ENCODE measurements at places on chromosomes 16 and 17.

DNA sequence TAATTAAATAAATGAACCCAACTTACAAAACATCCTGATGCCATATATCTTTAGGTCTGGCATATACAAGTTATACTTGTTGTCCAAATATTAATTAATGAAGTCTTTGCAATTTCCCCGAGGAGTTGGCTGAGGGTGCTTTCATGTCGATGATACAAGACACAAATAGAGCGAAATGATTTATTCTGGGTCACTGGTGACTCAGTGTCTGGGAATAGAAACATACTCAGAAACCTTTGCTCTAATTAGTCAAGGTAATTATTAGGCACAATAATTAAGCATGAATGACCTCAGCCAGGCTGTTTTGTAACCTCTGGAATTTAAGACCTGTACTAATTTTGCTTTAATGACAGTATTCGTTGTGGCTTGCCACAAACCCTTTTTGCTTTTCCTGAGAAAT, 37.0 kb upstream of the HAPSTR1 start:
- no peak for DNase-seq

DNA sequence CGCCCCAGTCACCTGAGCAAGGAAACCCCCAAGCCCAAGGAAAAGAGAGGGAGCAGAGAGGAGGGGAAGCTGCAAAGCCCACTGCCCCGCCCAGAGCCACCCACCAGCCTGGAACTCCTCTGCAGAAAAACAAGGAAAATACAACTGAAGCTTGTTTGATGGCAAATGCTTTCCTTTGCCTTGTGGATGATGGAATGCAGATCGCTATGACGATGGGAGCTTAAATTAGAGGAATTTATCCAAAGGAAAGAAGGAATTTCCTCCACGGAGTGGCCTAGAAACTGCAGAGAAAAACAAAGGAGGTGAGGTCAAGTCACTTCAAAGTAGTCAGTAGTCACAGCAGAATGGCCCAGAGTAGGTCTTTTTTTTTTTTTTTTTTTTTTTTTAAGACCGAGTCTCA, 31.5 kb upstream of the ASGR2 start:
- DNase-seq, result no peak

GRCh38 chr17:74712301-74712700, 422 bp downstream of the CD300LF start:
- DNase-seq, result no peak

DNA sequence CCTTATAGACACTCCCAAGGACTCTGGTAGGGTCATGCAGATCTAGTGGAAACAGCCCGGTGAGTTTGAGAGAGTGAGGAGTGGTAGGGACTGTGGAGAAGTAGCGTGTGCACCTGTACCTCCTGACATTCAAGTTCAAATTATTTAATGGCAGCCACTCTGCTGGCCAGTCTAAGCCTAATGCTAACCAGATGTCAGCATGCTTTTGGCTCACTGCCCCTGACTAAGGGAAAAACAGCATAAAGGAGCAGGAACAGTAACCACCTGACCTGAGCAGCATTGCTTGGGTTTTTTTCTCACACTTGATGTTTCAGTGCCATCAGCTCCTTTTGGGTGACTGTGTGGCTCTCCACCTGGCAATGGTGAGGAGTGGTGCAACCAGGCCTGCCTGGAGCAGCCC, 23.8 kb upstream of the SLC12A3 start:
- DNase-seq, result no peak

GRCh38 chr17:28443901-28444638, 29.4 kb upstream of the SLC13A2 start:
- no peak for DNase-seq

DNA sequence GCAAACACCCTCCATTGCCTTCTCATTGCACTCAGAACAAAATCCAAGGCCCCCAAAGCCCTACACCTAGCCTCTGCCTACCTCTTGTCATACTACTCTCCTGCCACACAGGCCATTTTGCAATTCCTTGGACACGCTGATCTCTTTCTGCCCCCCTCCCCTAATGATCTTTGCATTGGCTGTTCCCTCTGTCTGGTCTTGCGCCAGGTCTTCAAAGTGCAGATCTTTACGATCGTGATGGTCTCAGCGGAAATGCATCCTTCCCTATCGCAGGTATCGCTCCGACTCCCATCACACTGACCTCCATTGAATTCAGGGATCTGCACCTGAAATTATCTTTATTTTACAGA, 777 bp upstream of the MOSMO start:
- no peak for DNase-seq

DNA sequence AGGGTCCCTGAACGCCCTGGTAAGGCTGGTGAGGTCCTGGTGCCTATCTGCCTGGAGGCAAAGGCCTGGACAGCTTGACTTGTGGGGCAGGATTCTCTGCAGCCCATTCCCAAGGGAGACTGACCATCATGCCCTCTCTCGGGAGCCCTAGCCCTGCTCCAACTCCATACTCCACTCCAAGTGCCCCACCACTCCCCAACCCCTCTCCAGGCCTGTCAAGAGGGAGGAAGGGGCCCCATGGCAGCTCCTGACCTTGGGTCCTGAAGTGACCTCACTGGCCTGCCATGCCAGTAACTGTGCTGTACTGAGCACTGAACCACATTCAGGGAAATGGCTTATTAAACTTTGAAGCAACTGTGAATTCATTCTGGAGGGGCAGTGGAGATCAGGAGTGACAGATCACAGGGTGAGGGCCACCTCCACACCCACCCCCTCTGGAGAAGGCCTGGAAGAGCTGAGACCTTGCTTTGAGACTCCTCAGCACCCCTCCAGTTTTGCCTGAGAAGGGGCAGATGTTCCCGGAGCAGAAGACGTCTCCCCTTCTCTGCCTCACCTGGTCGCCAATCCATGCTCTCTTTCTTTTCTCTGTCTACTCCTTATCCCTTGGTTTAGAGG, 23.5 kb upstream of the BEAN1 start:
- DNase-seq, result no peak

- DNase-seq, result no peak
Observed at GRCh38 chr17:50354198-50354597, 8.3 kb downstream of the XYLT2 start.

DNA sequence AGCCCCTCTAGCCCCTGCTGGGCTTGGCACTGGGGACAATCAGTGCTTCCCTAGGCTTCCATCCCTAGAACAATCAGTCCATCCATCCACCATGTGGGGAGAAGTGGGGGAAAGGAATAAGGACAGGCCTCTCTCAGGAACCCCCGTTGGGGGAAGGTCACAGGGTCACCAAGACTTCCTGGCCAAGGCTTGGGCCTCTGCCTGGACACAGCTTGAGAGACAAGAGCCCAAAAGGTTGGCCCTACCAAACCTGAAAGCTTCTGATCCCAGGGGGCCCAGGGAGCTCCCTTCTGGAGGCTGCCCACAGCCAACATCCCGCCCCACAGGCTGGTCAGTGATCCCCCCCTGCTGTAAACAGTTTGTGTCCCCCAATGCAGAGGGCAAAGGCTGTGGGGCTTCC, 16.2 kb upstream of the MTMR4 start:
- DNase-seq, result no peak

- DNase-seq, result no peak
Observed at GRCh38 chr16:3501783-3502400, 1.1 kb downstream of the CLUAP1 start.

DNA sequence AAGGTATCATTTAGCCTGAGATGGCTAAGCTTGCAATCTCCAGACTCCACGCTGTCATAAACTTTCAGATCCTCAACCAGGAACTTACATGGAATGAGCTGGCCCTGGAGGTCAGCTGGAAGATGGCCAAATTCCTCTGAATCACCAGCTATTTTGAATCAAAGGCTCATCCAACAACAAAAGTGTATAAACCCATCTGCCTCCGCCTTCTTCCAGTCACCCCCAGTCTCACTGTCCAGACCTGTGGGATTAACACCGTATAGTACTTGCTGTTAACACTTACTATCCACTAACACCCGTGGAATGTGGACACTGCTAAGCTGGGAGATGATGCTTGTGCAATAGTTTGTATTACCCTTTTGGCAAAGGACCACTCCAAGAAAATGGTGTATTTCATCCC, 1.9 kb upstream of the LCMT1 start:
- no peak for DNase-seq

- no peak for DNase-seq
Observed at GRCh38 chr17:5370411-5370810, 49.1 kb downstream of the NUP88 start.

DNA sequence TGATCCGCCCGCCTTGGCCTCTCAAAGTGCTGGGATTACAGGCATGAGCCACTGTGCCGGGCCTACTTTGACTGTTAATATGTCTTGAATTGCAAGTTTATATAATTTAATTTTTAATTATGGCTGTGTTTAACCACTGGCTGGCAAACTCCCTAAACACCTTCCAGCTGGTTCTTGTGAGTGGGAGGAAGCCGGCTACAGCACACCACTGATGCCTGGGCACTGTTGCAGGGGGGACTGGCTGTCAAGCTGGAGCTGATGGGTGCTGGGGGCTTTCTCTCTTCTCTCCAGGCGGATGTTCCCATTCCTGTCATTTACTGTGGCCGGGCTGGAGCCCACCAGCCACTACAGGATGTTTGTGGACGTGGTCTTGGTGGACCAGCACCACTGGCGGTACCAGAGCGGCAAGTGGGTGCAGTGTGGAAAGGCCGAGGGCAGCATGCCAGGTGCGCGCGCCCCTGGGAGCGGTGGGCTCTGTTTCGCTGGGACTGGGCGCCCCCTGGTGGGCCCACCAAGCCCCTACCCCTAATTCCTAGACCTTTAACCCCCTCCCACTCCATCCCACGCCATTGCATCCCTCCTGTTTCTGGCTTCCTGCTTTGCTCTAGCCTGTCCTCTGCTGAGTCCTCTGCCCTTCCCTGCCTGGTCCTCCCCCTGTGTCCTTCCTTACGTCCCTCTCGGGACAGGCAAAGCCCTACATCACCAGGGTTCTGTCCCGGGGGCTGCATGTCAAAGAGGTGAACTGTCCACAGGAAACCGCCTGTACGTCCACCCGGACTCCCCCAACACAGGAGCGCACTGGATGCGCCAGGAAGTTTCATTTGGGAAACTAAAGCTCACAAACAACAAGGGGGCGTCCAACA, 9.5 kb downstream of the TBX21 start:
- peak; percentile 39 for DNase-seq

GRCh38 chr16:62034231-62035114, 1.8 kb downstream of the CDH8 start:
- no peak for DNase-seq

- no peak for DNase-seq
Observed at GRCh38 chr17:50689251-50689650, 18.5 kb downstream of the ANKRD40 start.

- no peak for DNase-seq
Observed at GRCh38 chr16:2386990-2387389, 42.3 kb upstream of the CCNF start.

DNA sequence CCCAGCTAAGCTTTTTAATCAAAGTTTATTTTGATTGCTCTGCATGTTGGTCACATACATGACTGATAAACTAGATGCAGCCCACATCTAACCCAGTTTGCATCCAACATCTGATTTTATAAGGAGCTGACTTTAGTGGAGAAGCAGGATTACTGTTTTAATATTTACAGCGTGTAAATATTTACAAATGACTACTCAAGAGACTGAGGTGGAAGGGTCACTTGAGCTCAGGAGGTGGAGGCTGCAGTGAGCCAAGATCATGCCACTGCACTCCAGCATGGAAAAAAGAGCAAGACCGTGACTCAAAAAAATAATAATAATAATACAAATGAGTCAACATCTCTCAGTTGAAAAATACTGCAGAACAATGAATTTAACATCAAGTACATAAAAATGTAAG, 50.8 kb downstream of the PARN start:
- no peak for DNase-seq
